Aortic smooth muscle cell (primary cell): ENCODE measurements at places on chromosomes 12 and 14. TPM values are rescaled to one million over a fixed set of nuclear protein-coding genes. Genes with fewer than 3 reads are reported as not detected.

Gene RERG
- under 0.01 and 0.12 TPM in 2 replicates for total RNA-seq

Gene KRT74
- not detected in 2 replicates for total RNA-seq

Gene NRIP2
- total RNA-seq: under 0.01 TPM in 1 of 2 replicates, not detected in the other

Gene NEDD1
- 21.5 and 25.0 TPM in 2 replicates for total RNA-seq

Gene SUSD6
- 5.3 and 8.0 TPM in 2 replicates for total RNA-seq

Gene TC2N
- 0.40 and 0.93 TPM in 2 replicates for total RNA-seq

Gene C1R
- 69.8 and 146 TPM in 2 replicates for total RNA-seq

Gene NOXRED1
- 0.12 and 0.13 TPM in 2 replicates for total RNA-seq

Gene DACT1
- total RNA-seq: 3.2 and 5.3 TPM in 2 replicates

Gene GUCY2C
- under 0.01 TPM in 1 of 2 replicates, not detected in the other for total RNA-seq

Gene HAL
- 0.13 and 0.19 TPM in 2 replicates for total RNA-seq

Gene NFE2
- total RNA-seq: not detected in 2 replicates

Gene LPAR5
- not detected in 2 replicates for total RNA-seq

Gene ATXN7L3B
- total RNA-seq: 15.2 and 15.4 TPM in 2 replicates

Gene CDK17
- 62.9 and 72.5 TPM in 2 replicates for total RNA-seq

Gene LRTM2
- not detected in 2 replicates for total RNA-seq

Gene OR4N2
- total RNA-seq: not detected in 2 replicates

Gene NXPH4
- 1.2 and 1.5 TPM in 2 replicates for total RNA-seq

Gene LAG3
- total RNA-seq: under 0.01 and 0.12 TPM in 2 replicates

Gene NAV3
- total RNA-seq: 48.3 and 55.8 TPM in 2 replicates

Gene TMEM179
- 0.06 and 0.40 TPM in 2 replicates for total RNA-seq

Gene CHD8
- 47.7 and 51.1 TPM in 2 replicates for total RNA-seq

Gene AEBP2
- total RNA-seq: 15.5 and 24.4 TPM in 2 replicates

Gene PLEKHH1
- total RNA-seq: 0.19 and 0.26 TPM in 2 replicates

Gene FBLN5
- 12.2 and 31.1 TPM in 2 replicates for total RNA-seq

Gene GRIP1
- not detected in 2 replicates for total RNA-seq

Gene FZD10
- total RNA-seq: under 0.01 TPM in 1 of 2 replicates, not detected in the other
